ENCODE measurements at places on chromosomes 1 and 21.

- peak; percentile 97 for DNase-seq
These were observed at the start of gene RSPH1 for GRCh38 chr21:42496120-42496838. RSPH1 (minus strand) TSS chr21:42496224; CDS start chr21:42496186, 38 bp downstream.

- DNase-seq, result no peak
These were observed 29.9 kb upstream of the PRDX6 start for GRCh38 chr1:173447224-173447623.

DNA sequence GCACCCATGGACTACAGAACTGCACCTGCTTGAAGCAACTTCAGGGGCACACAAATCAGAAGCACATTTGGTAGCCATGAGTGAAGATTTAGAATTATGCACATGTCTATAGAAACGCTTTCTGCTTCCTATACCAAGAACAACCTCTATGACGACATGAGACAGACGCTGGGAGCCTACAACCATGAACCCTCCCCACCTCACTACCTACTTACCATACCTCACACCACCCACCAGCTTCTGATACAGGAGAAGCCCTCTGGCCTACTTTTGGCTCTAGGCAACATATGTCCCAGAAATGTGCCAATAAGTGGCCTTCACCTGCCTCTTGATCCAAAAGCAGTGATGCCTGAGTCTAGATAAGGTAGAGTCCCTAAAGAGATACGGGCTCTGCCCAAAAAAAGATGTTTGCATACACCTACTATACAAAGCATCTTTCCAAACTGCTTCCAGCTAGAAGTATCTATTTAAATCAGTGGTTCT lies 58.5 kb downstream of the SLC45A1 start:
- no peak for DNase-seq

DNA sequence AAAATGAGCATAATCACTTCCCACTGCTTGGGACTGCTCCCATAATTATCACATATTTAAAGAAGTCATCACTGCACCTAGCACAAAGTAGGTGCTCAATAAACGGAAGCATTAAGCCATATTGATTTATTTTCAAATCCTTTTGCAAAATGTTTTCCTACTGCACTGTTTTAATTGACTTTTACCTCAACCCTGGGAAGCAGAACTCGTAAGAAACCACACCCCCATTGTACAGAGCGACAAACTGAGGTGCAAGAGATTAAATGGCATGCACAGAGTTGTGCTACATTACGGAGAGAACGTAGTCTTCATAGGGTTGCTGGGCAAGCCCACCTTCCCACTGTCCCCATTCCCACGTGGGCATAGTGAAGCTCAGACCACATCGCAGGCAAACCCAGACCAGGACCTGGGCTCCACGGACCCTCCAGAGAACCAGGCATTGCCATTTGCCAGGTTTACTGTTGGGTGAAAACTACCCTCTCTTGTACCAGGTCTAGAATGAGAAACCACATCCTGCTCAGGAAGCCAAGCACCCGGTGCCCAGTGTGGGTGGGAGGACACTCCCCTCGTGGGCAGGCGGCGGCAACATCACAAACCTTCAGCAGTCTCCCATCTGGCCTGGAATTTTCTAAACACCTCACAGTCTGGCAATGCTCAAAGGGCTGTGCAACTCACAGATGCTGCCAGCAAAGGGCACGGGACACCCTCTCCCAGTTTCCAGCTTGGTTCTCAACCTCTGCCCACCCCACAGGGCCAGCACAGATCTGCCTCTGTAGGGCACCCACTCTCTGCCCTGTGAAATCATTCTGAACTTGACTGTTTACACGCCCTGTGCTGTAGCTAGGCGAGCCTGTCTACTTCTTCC lies 8.2 kb downstream of the IFFO2 start:
- peak; percentile 55 for DNase-seq

- no peak for DNase-seq
These were observed 113.8 kb downstream of the UBR4 start for GRCh38 chr1:19096036-19096833.

- no peak for DNase-seq
These were observed 687.0 kb downstream of the ADGRL2 start for GRCh38 chr1:82487778-82488177.

- no peak for DNase-seq
These were observed 19.9 kb upstream of the TMEM39B start for GRCh38 chr1:32052887-32053286.

- no peak for DNase-seq
These were observed 1.2 kb downstream of the LMNA start for GRCh38 chr1:156115514-156116374.

DNA sequence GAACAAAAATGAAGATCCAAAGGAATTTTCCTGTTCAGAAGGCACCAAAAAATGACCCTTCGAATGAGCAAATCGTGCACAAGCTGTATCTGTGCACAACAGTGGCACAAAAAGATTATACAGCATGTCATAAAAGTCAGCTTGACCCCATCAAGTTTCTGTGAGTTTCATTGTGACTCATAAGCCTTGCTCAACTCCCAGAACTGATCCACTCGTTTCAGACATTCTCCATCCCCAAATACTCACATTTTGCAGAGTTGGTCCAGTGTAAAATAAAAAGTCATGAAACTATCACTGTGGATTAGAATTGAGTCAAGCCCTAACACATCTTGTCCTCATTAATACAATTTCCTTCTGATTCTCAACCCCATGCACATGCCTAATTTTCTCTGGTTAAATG lies 174.7 kb upstream of the PKN2 start:
- no peak for DNase-seq

DNA sequence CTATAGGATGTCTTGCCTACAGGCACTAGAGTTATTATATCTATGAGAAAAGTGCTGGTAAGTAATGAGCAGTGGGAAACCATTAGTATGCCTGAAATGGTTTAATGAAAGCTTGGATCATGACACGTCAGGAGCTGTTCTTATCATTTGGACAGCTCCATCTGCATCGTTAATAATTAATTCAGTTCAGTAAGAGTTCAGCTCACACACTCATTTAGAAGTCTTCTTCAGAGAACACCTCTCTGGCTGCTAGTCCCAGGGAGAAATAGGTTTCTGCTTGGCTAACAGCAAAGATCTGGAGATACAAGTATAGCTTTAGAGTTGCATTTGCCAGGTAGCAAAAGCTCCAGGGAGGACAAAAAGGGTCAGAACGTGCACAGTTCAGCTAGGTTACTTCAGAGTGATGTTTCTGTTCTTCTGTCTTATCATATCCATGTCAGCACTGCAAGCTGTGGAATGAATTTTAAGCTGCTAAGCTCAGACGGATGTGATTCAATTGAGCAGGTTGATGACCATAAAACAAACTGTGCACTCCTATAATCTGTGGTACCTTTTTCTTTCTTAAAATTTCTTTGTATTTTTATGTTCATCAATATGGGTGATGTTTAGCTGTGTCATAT lies 173.6 kb downstream of the ADGRL2 start:
- no peak for DNase-seq

- no peak for DNase-seq
These were observed 17.0 kb downstream of the MKNK1 start for GRCh38 chr1:46587069-46587468.

GRCh38 chr1:227192163-227192562 lies 126.1 kb downstream of the CDC42BPA start:
- no peak for DNase-seq

DNA sequence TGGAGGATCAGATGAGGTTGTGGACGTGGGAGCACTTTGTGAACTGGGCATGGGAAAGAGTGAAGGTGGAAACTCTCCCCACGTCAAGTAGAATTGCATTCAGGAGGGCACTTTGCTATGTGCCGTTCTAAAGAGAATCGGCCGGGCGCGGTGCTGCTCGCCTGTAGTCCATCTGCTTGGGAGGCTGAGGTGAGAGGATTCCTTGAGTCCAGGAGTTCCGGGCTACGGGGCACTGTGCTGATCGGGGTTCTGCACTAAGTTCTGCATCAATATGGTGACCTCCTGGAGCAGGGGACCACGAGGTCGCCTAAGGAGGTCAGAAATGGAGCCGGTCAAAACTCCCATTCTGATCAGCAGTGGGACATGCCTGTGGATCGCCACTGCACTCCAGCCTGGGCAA lies 141.9 kb downstream of the PEX14 start:
- DNase-seq, result no peak

- DNase-seq, result no peak
These were observed 42.8 kb upstream of the PADI1 start for GRCh38 chr1:17161926-17162800.
